NCI-H526 (cell line): ENCODE measurements at places on chromosomes 1 and 21.

GRCh38 chr1:229231754-229232119 is 39.2 kb upstream of the RAB4A start:
- DNase-seq: no peak

DNA sequence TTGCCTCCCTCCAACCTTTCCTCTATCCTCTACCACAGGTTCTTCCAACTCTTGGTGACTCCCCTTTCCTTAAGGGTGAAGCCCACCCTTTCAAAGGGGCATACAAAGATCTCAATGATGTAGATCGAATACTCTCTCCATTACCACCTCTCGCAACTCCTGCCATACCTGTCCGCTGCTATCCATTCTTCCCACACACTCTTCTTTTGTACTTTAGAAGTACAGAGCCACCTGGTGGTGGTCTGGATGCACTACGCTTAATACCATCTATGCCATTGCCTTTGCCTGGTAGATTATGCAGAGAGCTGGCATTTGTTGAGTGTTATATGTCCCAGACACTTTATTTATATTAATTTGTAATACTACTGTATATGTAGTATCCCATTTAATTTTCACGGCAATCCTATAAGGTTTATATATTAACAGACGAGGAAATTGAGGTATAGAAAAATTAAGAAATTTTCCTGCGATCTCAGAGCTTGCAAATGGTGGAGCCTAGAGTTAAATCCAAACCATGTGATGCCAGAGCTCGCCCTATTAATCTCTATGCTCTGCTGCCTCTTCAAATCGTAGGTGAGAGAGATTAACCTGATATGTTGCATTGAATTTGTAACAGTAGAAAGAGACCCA is 22.9 kb downstream of the TSHB start:
- DNase-seq: peak; percentile 90

DNA sequence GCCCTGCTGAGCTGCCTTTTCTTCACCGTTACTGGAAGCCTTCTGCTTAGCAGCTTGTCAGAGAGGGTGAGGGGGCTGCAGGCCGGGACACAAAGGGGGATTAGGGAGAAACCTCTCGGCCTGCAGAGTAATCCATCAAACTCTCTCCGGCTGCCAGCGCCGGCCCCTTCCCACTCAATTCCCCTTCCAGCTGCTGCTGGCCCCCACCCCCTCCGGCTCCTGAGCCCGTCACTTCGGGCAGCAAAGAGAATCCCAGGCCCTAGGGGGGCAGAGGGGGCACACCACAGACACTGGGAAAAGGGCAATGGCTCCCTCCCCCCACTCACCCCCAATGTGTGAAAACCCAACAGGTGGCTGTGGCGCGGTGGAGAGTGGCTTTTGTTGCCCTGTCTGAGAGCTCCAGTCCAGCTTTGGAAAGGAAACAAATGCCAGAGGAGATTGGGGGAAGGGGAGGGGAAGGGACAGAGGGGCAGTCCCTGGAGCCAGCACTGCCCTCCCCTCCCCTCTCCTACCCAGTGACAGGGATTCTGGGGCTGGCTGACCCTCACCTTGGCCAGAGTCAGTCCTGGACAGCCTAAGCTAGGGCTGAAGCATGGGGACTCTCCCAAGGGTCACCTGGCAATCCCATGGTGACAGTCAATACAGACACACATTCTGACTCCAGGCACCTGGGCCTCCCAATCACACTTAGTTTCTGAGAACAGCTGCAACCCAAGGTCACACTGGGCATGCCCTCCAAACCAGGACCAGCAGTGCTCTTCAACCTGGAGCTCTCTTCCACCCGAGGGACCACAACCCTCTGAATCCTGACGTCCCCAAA is 9.5 kb downstream of the SLC45A3 start:
- no peak for DNase-seq

DNA sequence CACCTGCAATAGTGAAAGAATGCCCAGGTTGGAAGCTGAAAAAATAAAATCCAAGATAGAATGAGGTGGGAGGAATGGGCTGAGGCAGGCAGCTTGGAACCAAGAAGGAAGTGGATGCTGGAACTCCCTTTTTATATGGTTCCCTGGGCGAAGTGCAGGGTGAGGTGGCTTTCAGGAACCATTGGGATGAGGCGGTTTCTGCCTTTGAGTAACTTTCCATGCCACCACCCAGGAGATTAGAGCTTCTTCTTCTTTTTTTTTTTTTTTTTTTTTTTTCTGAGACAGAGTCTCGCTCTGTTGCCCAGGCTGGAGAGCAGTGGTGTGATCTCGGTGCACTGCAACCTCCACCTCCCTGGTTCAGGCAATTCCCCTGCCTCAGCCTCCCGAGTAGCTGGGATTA is 17.8 kb upstream of the MRPS6 start:
- no peak for DNase-seq

GRCh38 chr1:236030534-236030933 is 34.4 kb downstream of the NID1 start:
- DNase-seq: no peak

GRCh38 chr21:14600569-14601297 is 54.6 kb upstream of the SAMSN1 start:
- no peak for DNase-seq

DNA sequence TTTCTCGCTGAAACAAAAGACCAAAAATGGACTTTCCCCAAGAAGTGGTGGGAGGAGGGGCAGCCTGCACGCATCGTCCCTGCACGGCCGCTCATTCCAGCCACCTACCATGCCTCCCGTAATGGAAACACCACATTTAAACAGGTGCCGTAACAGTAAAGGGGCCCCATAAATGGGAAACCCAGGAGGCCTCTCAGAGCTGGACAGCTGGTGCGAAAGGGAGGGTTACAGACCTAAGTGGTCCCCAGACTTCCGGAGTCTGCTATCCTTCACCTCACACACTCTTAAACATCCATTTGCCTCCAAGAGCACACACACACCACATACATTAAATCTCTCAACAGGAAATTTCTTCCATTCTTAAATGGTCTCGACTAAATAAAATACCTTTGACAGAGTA is 120.7 kb upstream of the SOD1 start:
- DNase-seq: no peak

GRCh38 chr1:168135116-168135920 is 1.4 kb downstream of the GPR161 start:
- peak; percentile 82 for DNase-seq

DNA sequence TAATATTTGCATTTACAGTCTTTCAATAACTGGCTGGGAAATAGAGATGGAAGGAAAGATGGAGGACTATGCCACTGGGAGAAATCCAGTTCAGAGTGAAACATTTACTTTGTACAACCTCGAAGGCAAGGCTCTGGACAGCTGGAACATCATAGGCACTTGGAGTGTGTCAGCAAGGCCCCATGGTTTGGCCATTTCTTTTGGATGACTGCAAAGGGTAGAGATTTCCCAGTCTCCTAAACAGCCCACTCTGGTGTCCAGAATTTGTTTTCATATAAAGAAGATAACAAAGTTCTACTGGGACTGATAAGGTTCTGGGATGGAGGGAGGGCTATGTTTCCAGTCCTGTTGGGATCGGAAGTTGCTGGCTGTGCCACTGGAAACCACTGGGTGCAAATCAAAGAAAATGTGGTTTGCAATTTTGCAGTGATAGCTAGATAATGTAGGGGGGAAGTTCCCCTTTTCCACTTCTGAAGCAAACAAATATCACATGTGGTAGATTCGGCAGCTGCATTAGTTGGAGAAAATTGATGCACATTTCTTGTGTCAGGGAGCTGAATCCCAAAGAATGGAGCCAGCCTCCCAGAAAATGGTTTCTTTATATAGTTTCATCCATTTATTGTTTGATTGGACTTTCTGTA is 16.2 kb downstream of the KCND3 start:
- no peak for DNase-seq

- DNase-seq: no peak
Measured at GRCh38 chr1:116834595-116834994, 75.1 kb upstream of the PTGFRN start.

- DNase-seq: no peak
Measured at GRCh38 chr21:37294679-37295078, 27.5 kb upstream of the VPS26C start.

GRCh38 chr1:163315773-163316374 is 5.9 kb upstream of the NUF2 start:
- DNase-seq: peak; percentile 89

DNA sequence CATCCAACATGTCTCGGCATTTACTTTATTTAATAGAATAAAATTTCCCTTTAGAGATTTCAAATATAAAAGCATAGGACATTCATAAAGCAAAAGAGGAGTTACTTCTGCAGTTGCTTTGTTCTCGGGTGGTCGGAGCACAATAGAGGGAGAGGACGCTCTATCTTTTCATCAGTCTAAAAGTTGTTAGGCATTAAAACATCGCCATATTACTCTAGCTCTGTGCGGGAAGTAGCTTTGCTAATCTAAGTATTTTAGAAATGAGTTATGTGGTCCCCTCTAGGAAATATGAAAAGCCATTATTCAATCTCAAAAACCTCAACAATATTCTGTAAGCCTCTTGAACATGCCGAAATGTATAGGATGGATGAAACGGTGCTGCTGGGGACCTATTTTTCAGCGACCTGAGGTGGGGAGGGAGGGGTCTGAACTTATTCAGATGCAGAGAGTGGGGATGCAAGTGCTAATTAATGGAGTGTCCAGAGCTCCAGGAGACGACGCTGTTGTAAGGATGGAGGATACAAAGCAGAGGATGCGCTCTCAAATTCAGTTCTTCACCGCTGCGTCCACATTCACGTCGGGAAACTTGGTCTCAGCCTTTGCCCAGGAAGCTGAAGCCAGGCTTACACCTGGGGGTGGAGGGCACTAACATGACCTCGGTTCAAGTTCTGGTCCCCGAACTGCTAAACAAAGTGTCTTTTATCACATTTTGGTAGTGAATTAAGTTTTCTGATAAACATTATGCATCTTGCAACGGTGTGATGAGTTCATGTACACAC is 6.3 kb downstream of the CDKN2C start:
- no peak for DNase-seq

DNA sequence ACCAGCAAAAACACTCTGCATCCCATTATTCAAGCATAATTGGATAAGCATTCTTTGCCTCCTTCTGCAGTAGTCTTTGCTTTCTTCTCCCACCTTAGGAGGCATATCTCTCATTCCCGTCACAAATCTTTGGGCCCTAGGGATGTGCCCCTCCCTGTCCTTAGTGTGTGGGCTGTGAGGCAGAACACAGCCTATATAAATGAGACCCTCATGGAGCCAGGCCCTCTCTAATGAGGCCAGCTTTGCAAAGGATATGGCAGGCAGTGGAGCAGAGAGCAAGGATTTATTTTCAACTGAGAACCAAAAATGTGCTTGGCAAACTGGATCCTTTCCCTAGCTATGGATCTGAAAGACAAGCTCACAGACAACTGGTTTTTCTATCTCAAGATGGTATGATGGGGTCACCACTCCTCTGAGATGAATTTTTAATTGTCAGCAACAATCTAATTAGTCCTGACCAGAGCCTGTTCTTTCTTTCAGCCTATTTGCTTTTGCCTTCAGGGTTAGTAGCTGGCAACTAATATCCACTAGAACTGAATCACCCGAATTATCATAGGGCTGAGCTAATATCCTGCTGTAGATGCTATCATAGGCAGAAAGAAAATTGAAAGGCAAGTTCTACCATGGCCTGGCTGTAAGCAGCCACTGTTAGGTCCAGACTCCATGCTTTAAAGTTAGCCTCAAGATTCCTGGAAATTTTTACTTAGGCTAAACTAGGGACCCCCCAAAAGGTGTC is 134.2 kb downstream of the SYT2 start:
- DNase-seq: no peak

GRCh38 chr1:53938136-53938830 is 7.2 kb downstream of the IFT25 start:
- no peak for DNase-seq

DNA sequence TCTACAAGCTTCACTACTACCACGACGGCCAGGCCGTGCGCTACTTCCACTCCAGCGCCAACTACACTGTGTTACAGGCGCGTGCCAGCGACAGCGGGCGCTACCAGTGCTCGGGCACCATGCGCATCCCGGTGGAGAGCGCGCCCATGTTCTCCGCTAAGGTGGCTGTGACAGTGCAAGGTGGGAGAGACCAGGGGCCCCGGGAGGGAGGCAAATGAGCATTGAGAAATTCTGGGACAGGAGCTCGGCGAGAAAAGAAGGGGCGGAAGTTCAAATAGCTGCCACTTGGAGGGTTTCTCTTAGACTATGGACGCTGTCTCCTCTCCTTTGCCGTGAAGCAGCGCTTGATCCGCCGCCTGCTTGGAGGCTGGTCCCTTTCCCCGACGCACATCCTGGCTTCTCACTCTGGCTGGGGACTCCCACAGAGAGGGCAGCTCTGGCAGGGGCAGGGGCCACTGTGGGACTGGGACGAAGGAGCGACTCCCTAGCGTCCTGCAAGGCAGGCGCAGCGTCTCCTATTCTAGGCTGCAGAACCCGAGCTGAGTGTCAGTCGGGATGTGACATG is 4.6 kb downstream of the FCRLB start:
- DNase-seq: peak; percentile 92

DNA sequence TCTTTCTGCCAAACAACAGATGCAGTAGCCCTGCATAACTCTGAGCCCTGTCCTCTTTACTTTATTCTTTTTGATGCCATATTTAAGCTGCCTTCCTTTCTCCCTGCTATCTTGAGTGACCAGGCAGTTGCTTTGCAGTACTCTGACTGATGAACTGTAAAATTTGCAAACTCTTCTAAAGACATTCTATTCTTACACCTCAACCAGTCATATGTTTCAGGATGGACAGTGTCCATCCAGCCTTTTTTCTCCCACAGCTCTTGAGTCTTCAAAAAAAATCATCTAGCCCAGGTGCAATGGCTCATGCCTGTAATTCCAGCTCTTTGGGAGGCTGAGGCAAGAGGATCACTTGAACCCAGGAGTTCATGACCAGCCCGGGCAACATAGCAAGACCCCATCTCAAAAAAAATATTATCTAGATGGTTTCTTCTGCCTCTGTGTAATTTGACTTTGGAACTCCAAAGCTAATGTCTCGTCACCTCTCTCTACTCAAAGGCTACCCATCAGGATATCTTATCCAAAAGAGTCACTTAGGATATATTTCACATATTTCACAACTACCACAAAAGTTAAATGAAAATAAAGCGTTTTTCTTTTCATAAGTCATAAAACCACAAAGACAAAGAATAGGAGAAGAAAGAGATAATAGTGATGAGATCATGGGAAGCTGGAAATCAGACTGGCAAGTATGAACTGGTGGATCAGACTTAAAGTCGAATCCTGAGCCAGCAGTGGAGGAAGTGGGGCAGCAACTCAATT is 54.6 kb upstream of the IPO9 start:
- DNase-seq: no peak

DNA sequence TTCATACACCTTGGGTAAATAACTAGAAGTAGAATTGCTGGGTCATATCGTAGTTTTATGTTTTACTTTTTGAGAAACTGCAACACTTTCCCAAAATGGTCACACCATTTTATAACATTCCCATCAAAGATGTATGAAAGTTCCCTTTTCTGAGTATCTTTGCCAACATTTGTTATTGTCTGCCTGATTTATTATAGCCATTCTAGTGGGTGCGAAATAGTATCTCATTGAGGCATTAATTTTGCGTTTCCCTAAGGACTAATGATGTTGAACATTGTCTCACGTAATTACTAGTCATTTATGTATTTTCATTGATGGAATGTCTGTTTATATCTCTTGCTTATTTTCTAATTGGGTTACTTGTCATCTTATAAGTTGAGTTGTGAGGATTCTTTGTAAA is 3.4 kb downstream of the PRKAA2 start:
- DNase-seq: no peak

GRCh38 chr1:194658090-194658439 is 1471.7 kb upstream of the B3GALT2 start:
- no peak for DNase-seq
